Right ventricle myocardium superior (tissue), 1 donor: ENCODE measurements at places on chromosomes 3 and 15. TPM values are rescaled to one million over a fixed set of nuclear protein-coding genes. Genes with fewer than 3 reads are reported as not detected.

DNA sequence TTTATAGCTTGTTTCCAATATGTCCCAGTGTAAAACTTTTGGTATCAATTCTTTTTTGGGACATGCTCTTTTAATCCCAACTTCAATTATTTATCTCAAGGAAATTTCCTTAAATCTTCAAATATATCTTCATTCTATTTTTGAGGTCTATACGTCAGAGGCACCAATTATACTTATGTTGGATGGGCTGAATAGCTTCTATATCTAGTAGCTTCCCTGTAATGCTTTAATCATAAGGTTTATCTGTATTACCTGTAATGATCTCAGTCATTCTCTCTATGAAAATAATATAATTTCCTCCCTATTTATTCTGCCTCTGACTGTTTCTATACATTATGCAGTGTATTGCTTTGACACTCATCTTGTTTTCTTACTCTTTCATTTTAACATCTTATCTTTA lies 29.9 kb upstream of the MCCC1 start:
- DNase-seq, result no peak

DNA sequence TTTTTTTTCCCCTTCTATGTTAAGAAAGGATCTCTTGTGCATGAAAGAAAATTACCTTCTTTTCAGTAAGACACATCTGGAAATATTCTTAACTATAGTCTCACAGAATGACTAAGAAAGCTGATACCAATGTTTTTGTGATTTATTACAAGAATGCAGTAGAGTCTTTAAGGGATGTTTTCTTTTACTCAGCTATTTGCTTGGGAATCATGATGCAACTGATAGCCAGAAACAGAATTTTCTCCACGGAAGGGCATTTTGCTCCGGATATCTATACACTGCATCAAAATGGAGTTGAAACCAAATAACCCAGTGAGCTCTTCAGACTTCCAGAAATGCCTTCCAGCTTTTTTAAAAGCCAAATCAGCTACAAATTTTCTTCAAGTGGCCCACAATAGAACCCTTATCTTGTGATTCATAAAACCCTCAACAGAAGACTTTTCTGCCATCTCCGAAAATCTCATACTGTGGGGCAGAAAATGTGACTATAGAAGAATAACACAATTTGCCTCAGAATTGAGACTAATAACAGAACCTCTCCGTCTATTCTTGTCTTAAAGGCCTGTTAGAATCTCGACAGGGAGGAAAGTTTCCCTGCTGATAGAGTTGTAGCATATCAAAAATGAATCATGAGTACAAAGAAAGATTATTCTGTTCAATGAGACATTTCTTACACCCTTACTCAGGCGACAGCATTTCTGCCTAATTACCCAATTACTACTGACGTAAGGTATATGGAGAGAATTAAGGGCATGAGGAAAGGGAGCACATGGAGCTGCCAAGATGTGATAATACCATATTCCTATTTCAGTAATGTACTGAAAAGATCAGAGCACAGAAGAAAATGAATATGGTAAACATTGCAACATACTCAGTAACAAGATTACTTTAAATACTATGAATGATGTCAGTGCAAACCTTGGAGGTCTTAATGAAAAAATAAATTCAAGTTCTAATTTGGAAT lies 900.1 kb downstream of the ROBO1 start:
- DNase-seq, result no peak

The ADAMTS7 gene
- 31.0 TPM for total RNA-seq

The CD86 gene
- total RNA-seq, result 3.7 TPM

The LPP gene
- total RNA-seq, result 92.9 TPM
